Endothelial cell of umbilical vein (primary cell): ENCODE measurements at places on chromosomes 3 and 15. TPM values are rescaled to one million over a fixed set of nuclear protein-coding genes. Genes with fewer than 3 reads are reported as not detected.

DNA sequence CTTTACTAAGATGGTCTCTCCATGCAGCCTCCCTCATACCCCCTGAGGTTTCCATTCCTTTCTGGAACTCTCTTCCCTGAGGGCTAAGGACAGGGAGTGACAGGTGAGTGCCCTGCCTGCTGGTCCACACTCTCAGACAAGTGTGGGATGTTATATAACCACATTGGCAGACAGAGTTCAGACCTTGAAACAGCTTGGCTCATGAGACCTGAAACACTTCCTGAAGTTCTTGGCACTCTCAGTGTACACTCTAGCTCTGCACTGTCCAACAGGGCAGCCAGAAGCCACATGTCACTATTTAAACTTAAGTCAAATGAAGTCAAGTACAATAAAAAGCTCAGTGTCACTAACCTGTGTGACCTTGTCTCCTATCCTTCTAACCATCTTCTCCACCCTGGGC lies 188.5 kb downstream of the ZNF621 start:
- no peak for DNase-seq

DNA sequence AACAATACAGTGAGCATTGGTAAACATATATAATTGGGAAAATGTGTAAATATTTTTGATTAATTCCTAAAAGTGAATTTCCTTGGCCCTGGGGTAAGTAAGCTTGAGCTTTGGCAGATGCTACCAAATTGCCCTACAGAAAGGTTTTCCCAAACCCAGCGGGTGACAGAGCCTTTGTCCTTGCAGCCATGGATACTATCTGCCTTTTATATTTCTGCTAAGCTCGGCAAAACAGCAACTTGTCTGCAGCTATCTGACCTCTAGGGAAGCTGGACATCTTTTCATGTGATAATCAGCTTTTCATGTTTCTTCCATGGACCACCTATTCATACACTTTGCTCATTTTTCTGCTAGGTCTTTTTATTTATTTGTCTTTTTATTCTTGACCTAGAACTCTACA lies 64.7 kb upstream of the SEC22A start:
- no peak for DNase-seq

- DNase-seq = no peak
These were observed 188.3 kb downstream of the PLCH1 start for GRCh38 chr3:155556531-155556930.

DNA sequence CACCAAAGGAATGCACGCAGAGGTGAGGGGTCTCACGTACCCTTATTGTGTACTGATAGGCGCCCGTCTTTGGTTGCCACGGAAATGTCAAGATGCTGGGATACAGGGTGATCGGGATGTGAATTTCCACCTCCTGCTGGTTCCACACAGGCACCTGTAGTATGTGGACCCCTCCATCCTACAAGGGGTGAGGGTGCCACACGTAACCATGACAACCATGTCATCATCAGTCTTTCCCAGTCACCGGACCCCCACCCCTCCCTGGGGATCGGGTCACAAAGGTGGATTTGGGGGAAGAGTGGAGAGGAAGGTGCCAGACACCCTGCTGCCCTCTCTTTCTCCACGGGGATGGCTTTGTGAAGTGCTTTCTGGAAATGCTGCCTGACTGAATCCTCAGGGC lies 44.7 kb downstream of the NUP210 start:
- no peak for DNase-seq

DNA sequence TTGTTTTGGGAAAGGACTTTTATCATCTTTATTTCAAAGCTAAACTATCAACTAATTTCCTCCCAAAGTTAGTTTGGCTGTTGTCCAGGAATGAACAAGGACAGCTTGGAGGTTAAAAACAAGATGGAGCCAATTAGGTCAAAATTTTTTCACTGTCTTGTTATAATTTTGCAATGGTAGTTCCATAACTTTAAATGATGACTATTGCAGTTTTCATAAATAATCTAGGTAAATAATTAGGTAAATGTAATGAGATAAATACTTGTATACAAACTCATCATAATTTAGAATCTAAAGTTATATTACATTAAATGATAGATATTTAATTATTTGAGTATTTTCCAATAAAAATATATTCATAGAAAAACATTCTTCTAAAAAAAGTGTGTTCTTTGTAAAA lies 68.3 kb upstream of the DAZL start:
- no peak for DNase-seq

GRCh38 chr3:48285675-48286074 lies 44.8 kb downstream of the ZNF589 start:
- no peak for DNase-seq

DNA sequence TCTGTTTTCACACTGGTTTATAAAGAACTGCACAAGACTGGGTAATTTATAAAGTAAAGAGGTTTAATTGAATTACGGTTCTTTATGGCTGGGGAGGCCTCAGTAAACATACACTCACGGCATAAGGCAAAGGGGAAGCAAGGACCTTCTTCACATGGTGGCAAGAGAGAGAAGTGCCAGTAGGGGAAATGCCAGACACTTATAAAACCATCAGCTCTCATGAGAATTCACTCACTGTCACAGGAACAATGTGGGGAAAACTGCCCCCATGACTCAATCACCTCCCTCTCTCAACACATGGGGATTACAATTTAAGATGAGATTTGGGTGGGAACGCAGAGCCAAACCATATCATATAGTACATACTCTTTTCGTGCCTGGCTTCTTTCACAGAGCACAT lies 42.4 kb downstream of the MAP2K1 start:
- DNase-seq = no peak

- no peak for DNase-seq
These were observed 800.8 kb downstream of the TUSC7 start for GRCh38 chr3:117510396-117510795.

GRCh38 chr3:131840156-131840797 lies 194.5 kb downstream of the CPNE4 start:
- DNase-seq = no peak

GRCh38 chr15:92161039-92161670 lies 232.5 kb upstream of the ST8SIA2 start:
- no peak for DNase-seq

DNA sequence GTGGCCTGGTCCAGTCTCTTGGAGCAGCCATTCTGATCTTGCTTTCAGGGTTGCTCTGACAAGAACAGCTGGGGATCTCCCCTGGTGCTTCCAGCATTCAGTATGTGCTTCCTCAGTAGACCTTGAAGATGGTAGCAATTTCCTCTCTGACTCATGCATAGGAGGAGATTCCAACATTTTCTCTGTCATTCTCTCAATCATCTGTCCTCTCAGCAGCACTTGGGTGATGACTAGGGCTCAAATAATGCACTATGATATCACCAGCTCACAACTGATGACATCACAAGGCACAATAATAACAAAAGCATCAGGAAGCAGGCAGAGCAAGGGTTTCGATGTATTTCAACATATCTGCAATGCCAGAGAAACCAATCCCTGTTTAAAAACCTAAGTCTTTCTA lies 52.7 kb downstream of the NFKBIZ start:
- peak; percentile 70 for DNase-seq

The GPR149 gene
- polyA plus RNA-seq = not detected in 2 replicates

The IL17RE gene
- 1.3 and 1.6 TPM in 2 replicates for polyA plus RNA-seq
